Activated CD4-positive, alpha-beta T cell treated with anti-CD3 and anti-CD28 coated beads for 4 hours (primary cell): ENCODE measurements at places on chromosomes 12 and 14.

GRCh38 chr14:79100578-79100977 is 930.4 kb downstream of the NRXN3 start:
- no peak for DNase-seq

DNA sequence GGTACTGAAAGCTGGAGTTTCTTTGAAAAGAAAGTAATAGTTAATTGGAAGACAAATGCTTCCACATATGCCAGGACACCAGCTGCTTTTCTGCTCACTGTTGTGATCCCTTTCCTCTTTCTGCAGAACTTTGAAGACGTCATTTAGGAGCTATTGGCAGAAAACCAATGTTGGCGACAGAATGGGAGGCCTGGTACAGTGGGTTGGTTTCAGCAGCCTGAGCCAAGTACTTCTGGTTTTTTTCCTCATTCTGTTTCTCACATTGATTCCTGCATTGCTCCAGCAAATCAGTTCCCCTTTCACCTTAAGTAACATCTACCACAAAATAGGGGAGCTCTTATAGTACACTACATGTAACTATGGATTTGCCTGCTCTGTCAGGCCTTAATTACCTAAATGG is 96.9 kb downstream of the FIGNL2 start:
- DNase-seq: no peak

DNA sequence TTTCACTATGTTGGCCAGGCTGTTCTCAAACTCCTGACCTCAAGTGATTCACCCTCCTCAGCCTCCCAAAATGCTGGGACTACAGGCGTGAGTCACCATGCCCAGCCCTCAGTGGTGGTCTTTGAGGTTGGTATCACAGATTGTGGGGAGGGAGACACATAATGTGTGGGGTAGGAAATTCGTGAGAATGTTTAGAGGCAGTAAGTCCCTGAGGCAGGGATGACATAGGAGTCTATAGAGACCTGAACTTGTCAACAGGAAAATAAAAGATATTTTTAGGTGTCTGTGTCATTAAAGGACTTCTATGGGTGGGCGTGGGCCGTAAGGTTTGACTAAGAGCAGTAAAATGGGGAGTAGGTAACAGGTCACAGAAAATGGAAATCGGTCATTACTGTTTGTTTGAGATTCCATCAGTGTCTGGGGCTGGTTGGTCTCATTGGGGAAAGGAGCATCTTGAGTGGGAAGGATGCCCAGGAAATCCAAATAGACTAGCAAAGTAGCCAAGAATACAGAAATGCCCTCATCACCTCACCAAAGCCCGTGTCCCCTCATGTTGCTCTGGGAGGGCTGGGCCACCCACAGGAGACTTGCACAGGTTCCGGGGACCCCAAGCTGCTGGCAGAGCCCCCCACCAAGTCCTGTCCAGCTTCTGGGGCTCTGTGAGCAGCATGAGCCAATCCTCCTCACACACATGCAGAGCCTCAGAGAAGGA is 63.6 kb upstream of the BCL2L14 start:
- DNase-seq: peak; percentile 69

GRCh38 chr14:74606727-74607126 is 5.3 kb downstream of the LTBP2 start:
- DNase-seq: no peak

- no peak for DNase-seq
These were observed 163.4 kb upstream of the TMEM260 start for GRCh38 chr14:56416213-56416612.

- no peak for DNase-seq
These were observed 65.1 kb upstream of the GPHB5 start for GRCh38 chr14:63383776-63384367.
